ENCODE measurements at places on chromosomes 7 and 10. TPM values are rescaled to one million over a fixed set of nuclear protein-coding genes. Genes with fewer than 3 reads are reported as not detected.
A peak's percentile ranks its signal among the peaks of the same experiment; 100 is the strongest.

The SPDYE9 gene
- 0.37 TPM for polyA plus RNA-seq

The TAC1 gene
- 12.9 TPM for polyA plus RNA-seq

The PBLD gene
- 293 TPM for polyA plus RNA-seq

The TAS2R38 gene
- 0.16 TPM for polyA plus RNA-seq

The GATAD1 gene
- polyA plus RNA-seq: 77.0 TPM

The ADAM12 gene
- 2.2 TPM for polyA plus RNA-seq

The RAPGEF5 gene
- 29.8 TPM for polyA plus RNA-seq

The EPDR1 gene
- polyA plus RNA-seq: 5.8 TPM

The PAX4 gene
- 2.8 TPM for polyA plus RNA-seq

The PANK1 gene
- 34.2 TPM for polyA plus RNA-seq

The TAX1BP1 gene
- polyA plus RNA-seq: 93.9 TPM

The SPDYE11 gene
- 0.51 TPM for polyA plus RNA-seq

The GNGT1 gene
- not detected for polyA plus RNA-seq

The NAT16 gene
- polyA plus RNA-seq: 0.21 TPM

The EVX1 gene
- polyA plus RNA-seq: not detected

GRCh38 chr10:86163522-86164173 lies 202.9 kb downstream of the GRID1 start:
- DNase-seq: peak; percentile 91

GRCh38 chr10:17454161-17455014 lies at the start of gene ST8SIA6:
ST8SIA6 (minus strand) TSS chr10:17454595; CDS start chr10:17454255, 340 bp downstream.
- peak; percentile 29 for DNase-seq

DNA sequence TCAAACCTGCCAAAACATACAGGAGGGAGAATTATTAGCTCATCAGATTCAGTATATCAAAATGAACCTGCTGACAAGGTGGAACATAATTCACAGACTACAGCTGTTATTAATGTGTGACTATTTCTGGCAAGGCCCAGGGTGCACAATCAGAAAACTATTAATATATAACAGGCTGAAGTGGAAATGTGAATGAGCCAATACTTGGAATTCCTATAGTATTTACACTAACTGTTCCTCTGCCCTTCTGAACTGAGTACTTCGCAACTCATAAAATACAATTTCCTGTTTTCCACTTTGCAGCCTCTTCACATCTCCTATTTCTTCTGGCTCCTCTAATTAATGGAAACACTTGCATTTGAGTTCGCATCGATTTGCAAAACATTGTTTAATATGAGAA lies 330.8 kb downstream of the DPP6 start:
- no peak for DNase-seq

DNA sequence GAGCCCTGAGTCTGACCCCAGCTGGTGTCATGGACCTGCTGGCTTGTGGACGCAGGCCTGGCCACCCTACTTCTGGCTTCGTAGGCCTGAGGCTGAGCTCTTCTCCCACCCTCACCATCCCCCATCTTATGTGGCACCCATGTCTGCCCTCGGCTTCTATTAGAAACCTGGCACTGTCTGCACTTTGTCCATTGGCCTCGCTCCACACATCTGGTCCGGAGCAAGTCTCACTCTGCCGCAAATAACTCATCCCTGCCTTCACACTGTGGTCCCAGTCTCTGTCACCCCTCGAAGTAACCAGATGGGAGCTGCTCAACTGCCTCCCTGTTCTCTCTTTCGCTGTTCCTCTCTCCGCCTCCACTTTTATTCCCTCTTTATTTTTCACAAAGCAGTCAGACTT lies 78.6 kb downstream of the TRRAP start:
- no peak for DNase-seq

DNA sequence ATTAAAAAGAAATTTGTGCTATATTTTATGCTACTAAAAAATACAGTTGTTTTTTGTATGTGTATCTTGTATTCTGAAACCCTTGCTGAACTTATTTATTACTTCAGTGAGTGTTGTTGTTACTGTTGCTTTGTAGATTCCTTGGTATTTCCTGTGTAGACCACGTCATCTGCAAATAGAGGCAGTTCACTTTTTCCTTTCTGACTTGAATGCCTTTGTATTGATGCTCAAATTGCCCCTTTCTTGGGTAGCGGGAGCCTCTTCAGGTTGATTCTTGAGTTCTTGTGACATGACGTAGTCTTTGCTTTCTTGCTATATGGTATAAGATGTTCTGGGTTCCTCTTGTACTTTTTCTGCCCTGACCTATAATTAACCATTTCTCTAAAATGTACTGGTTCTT lies 504.1 kb downstream of the SDK1 start:
- no peak for DNase-seq

- no peak for DNase-seq
These were observed 263.1 kb downstream of the CREB5 start for GRCh38 chr7:28675429-28675828.

GRCh38 chr10:119498889-119499676 lies 43.4 kb downstream of the RGS10 start:
- DNase-seq: no peak

GRCh38 chr7:84583331-84583730 lies 388.7 kb upstream of the SEMA3A start:
- DNase-seq: no peak

DNA sequence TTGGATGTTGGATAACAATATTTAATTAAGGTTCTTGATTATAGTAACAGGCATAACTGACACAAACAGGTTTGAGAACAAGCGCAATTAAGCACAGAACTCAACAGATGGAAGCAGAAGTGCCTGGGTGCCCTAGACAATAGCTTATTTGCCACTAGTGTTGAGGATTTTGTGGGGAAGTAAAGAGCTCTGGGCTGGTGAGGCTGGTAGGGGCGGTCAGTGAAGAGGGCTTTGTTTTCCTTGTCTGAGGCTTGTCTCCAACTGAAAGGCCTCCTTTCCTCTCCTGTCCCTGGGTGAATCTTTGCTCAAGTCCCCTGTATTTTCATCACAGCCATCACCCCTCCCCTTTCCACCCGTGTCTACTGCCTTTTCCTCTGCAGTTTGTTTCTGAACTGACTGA lies 104.6 kb downstream of the KAT6B start:
- no peak for DNase-seq

DNA sequence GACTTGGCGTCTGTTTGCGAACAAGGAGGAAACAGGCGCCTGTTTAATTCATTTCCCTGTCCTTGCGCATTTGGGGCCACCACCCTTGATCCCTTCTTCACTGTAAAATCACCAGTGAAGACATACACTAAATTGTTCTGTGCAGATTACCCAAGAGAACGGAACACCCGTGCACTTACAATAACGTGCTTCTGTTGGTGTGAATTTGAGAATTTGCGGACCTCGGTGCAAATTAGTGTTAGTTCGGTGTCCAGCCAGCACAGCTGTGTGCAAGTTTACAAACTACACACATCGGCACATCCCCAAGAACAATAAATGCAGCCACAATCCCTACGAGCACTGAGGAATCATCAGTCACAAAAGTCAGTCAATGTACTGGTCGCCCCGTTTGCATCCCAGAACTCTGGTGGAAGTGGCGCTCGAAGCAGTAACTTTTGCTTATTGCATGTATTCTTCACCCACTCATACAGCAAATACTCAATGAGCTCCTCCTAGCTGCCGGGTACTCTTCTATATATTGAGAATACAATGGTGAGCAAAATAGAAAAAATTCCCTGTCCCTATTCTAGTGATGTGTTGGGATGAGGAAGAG lies 786 bp upstream of the CNOT4 start:
- DNase-seq: no peak

- no peak for DNase-seq
These were observed 869.0 kb downstream of the NXPH1 start for GRCh38 chr7:9302436-9302835.

DNA sequence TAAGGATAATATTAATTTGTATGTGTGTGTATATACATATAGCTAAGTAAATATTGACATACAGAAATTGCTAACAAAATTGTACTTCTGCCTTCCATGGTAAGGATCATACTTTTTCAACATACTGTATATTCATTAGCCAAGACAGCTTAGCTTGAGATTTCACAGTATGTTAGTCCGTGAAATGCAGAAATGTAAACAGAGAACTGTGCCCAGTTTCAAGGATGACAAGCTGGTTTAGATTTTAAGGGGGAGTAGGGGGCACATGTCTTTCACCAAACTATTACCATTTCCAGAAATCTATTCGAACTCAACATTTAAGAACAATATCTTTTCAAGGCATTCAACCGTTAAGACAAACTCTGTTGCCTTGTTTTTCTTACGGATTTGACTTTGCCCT lies 182.2 kb downstream of the SORCS1 start:
- DNase-seq: peak; percentile 37

DNA sequence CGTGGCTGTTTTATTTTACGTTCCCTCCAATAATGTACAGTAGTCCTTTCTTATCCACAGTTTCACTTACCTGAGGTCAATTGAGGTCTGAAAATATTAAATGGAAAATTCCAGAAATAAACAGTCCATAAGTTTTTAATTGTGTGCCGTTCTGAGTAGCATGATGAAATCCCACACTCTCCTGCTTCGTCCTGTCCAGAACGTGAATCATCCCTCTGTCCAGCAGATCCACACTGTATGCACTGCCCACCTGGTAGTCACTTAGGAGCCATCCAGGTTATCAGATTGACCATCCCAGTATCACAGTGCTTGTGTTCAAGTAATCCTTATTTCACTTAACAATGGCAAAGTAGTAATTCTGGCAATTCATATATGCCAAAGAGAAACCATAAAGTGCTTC lies 46.3 kb downstream of the STARD3NL start:
- DNase-seq: no peak

DNA sequence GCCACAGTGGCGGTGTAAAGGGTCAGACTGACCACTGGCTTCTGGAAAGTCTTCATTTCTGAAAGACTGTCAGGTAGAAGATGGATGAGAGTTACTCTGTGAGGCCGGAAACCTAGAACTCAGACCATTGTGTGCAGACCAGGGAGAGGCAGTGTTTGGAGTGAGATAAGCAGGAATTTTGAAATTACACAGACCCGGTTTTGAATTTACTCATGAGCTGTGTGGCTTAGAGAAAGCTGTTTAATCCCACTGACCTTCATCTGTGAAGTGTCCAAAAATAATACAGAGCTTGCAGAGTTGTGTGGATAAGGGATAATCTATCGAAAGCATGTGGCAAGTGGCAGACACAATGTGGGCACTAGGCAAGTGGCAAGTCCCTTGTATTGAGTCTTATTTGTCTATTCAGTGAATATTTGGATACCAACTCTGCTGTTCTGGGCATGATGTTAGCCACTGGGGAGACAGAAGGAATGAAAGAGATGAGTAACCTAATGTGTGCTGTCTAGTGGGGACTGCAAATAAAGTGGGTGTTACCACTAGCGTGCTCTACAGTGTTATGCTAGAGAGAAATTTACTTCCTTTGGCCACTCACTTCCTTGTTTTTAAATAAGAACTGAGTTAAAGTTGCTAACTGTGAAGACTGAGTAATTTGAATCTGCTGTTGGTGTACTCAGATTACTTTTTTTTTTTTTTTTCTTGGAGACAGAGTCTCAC lies 69.4 kb downstream of the KIAA1217 start:
- no peak for DNase-seq

DNA sequence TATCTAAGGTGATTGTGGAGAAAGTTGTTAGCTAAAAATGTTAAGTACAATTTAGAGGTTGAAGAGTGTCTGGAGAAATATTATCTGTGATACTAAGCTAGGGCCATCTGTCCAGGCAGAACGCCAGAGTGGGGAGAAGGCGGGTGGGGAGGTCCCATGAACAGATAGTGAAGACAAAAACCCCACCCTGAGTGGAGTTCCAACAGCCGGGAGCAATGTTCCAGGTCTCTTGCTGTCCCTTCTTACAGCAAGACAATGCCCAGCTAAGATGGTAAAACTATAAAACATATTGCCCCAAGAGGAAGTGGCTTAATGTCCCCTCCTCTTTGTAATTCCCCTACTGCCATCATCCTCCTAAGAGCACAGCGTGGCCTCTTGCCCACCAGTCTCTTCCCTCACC lies 10.4 kb upstream of the IL15RA start:
- no peak for DNase-seq

DNA sequence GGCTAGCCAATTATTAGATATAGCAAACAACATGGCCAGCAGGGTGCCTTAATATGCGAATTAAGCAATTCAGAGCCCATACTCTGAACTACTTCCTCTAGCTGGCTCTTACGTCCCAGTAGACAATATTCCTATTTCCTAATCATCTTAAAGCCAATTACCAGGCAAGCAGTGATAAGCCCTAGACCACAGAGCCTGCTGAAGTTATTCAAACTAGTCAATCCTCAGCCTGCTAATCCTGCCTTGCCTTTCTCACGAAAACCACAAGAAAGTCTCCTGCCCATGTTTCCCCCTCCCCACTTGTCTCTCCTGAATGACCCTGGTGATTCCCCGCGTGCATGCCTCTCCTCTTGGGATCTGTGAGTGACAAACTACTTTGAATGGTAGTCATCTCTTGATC lies 86.8 kb upstream of the CACNA2D1 start:
- DNase-seq: no peak

GRCh38 chr10:117218654-117219053 lies 21.4 kb downstream of the KCNK18 start:
- DNase-seq: no peak

- DNase-seq: no peak
These were observed 236.5 kb upstream of the KAT6B start for GRCh38 chr10:74589851-74590250.

DNA sequence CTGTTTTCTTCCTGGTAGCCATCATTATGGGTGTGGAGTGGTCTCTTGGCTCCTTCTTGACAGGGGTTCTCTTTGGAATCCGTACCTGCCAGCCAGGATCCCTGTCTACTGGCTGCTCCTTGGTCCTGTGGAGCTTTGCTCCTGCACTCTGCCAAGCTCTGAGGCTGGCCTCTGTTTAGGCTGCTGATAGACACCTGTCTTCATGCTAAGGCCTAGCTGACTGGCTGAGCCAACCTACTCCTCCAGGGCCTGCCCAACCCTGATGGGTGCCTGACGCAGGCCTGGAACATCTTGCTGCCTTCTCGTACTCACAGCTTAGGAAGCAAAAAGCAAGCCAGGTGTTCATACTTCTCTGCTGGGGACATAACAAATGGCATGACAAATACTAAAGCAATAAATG lies 333.6 kb upstream of the ZNF32 start:
- DNase-seq: no peak

- DNase-seq: no peak
These were observed 202.7 kb downstream of the EBF3 start for GRCh38 chr10:129761197-129761972.

DNA sequence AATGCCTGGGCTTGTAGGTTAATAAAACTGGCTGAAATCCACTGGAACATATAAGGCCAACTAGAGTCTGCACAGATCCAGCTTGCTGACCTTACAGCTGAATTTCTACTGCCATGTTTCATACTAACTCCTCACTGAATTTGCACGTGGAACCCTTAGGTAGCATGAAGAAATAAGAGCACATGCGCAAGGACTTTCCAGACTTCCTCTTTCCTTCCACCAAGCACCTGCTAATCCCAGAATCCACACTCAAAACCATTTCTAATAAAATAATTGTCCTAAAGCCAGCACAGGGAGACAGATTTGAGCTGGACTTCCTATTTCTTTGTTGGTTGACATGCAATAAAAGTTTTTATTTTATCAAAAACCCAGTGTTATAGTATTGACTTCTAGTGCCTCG lies 46.8 kb downstream of the NPVF start:
- DNase-seq: no peak
